Heart right ventricle (tissue), 16 donors: ENCODE measurements at places on chromosomes 6 and 20. TPM values are rescaled to one million over a fixed set of nuclear protein-coding genes. Genes with fewer than 3 reads are reported as not detected.
A peak's percentile ranks its signal among the peaks of the same experiment; 100 is the strongest.

Gene C20orf96
- total RNA-seq, result 4.6 TPM

Gene SCGN
- 0.40 TPM for total RNA-seq

- no peaks in the 10 kb centered on the region for H3K36me3 ChIP-seq
- H3K4me1 ChIP-seq, result no peaks in the 10 kb centered on the region
- no peak for DNase-seq
- no peak overlapping the region for H3K4me3 ChIP-seq
- H3K27ac ChIP-seq, result no peak overlapping the region
- H3K27me3 ChIP-seq, result no peaks in the 10 kb centered on the region
These were observed 56.2 kb upstream of the EDN1 start for GRCh38 chr6:12233693-12234571.

DNA sequence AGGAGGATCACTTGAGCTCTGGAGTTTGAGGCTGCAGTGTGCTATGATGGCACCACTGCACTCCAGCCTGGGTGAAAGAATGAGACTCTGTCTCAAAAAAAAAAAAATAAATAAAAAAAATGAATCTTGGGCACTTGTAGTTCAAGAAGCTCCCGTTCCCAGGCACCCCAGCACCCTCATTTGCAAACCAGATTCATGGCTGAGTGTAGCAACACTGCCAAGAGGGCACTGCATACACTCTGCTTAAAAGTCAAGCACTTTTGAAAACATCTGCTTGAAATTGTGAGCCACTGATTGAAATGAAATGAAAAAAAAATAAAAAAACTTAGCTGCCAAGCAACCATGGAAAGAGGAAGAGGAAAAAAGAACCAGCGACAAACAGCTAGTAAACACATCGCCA, 124.7 kb upstream of the SASH1 start:
- H3K27me3 ChIP-seq, result peaks cover 5% of the 10 kb centered on the region
- no peak overlapping the region for H3K4me3 ChIP-seq
- peak overlapping the region; percentile 55 for H3K27ac ChIP-seq
- H3K36me3 ChIP-seq, result no peaks in the 10 kb centered on the region
- DNase-seq, result no peak
- peaks cover 7% of the 10 kb centered on the region for H3K4me1 ChIP-seq

DNA sequence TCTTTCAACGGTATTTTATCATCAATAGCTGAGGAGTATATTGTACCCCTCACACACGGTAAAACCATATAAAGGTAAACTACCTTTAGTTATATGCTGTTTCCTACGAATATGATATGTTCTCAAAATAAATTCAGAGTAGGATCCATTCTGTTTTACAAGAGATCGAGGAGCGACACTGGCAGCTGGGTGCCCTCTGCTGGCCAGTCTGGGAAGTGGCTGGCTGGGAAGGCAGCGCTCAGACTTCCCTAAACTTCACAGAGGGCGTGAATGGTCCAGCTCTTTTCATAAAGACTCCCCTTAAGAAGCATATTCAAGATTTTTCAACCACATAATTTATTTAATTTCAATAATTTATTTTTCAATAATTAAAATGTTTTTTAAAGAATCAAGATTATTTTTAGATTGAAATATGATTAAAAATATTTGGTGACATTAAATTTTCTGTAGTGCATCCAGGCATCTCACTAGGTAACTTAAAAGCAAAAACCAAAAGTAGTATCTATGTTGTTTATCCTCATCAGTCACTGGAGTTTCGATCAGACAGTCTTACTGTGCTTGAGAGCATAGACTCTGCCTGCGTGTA, 187.5 kb upstream of the PDE10A start:
- no peak overlapping the region for H3K4me3 ChIP-seq
- peaks cover 24% of the 10 kb centered on the region for H3K4me1 ChIP-seq
- H3K36me3 ChIP-seq, result no peaks in the 10 kb centered on the region
- H3K27me3 ChIP-seq, result peaks cover 10% of the 10 kb centered on the region
- no peak overlapping the region for H3K27ac ChIP-seq

DNA sequence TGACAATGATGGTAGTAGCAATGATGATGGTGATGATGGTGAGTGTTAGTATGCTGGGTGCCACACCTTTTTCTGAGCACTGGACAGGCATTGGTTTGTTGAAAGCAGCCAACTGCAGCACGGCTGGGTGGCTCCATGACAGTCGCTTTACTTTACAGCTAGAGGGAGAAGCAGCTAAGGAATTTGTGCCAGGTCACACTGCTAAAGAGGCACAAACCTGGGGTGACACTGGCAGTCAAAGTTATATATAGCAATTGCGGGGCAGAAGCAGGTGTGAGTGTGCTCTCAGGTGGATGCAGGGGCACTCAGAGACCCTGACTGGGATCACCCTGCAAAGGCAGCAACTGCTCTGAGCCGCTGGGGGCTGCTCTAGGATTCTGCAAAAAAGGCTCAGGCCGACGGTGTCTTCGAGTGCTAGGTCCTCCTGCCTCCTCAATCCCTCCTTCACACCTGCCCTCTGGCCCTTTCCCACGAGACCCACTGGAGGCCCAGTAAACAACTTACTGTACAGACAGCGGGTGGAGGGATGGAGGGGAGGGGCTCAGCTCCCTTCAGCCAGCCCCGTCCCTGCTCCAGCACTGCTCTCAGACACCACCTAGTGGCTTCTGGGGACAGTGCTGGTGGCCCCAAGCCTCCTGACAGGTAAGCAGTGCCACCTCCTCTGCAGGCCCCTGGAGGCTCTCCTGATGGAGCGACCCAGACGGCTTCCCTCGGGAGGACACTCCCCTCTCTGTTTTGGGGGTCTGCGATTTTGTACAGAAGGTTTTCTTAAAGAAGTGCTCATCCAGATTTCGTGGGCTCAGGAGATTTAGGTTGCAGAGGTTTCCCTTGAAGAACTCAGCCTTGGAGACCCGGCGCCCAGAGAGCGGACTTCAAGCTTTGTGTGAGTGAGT, 4.4 kb upstream of the RPS21 start:
- peaks cover 31% of the 10 kb centered on the region for H3K4me1 ChIP-seq
- H3K27ac ChIP-seq, result peak overlapping the region; percentile 19
- H3K4me3 ChIP-seq, result no peak overlapping the region
- H3K36me3 ChIP-seq, result no peaks in the 10 kb centered on the region

GRCh38 chr6:69416776-69417175, 380.0 kb downstream of the LMBRD1 start:
- H3K4me3 ChIP-seq, result no peak overlapping the region
- no peaks in the 10 kb centered on the region for H3K27me3 ChIP-seq
- H3K36me3 ChIP-seq, result no peaks in the 10 kb centered on the region
- no peak for DNase-seq
- H3K27ac ChIP-seq, result no peak overlapping the region
- no peaks in the 10 kb centered on the region for H3K4me1 ChIP-seq

- peaks cover 59% of the 10 kb centered on the region for H3K27me3 ChIP-seq
- H3K4me1 ChIP-seq, result no peaks in the 10 kb centered on the region
- H3K36me3 ChIP-seq, result no peaks in the 10 kb centered on the region
- H3K4me3 ChIP-seq, result no peak overlapping the region
These were observed 7.2 kb downstream of the HLA-G start for GRCh38 chr6:29834564-29835436.

GRCh38 chr6:128676456-128676855, 156.1 kb upstream of the PTPRK start:
- no peaks in the 10 kb centered on the region for H3K4me1 ChIP-seq
- DNase-seq, result no peak
- H3K4me3 ChIP-seq, result no peak overlapping the region
- no peaks in the 10 kb centered on the region for H3K36me3 ChIP-seq

DNA sequence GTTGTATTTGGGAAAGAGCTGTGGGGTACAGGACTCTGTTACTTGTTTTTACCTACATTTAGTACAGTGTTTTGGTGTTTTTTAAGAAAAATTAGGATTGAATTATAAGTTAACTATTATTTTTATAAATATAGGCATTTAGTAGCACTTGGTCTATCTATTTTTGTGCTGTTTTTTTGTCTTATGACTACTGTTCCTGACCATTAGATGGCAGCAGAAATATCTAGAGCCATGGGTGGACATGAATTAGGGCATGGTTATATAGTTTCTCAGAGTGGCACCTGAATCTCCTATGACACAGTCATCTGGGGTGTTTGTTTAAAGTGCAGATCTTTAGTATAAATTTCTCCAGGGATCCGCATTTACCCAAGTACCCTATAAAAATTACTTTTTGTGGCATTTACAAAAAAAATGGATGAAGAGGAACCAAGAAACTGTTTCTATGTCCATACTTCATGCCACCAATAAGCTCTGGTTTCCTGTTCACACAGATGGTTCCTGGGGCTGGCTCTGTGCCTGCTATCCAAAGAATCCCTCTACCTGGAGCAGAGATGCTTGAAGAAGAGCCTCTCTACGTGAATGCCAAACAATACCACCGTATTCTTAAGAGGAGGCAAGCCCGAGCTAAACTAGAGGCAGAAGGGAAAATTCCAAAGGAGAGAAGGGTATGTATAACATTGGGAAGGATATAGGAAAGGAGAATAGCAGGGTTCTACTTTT, 19.8 kb downstream of the NFYA start:
- H3K4me3 ChIP-seq, result no peak overlapping the region
- DNase-seq, result no peak
- no peaks in the 10 kb centered on the region for H3K4me1 ChIP-seq
- no peak overlapping the region for H3K27ac ChIP-seq
- H3K36me3 ChIP-seq, result no peaks in the 10 kb centered on the region

- H3K4me1 ChIP-seq, result peaks cover 9% of the 10 kb centered on the region
- no peak overlapping the region for H3K4me3 ChIP-seq
These were observed 326.7 kb downstream of the SYNE1 start for GRCh38 chr6:152310371-152310954.

GRCh38 chr20:13745784-13746183, 38.9 kb downstream of the ESF1 start:
- no peaks in the 10 kb centered on the region for H3K27me3 ChIP-seq
- H3K4me1 ChIP-seq, result no peaks in the 10 kb centered on the region
- peaks cover 30% of the 10 kb centered on the region for H3K36me3 ChIP-seq

GRCh38 chr6:96234444-96234843, 218.7 kb downstream of the FUT9 start:
- no peaks in the 10 kb centered on the region for H3K27me3 ChIP-seq
- DNase-seq, result no peak
- no peak overlapping the region for H3K4me3 ChIP-seq
- no peak overlapping the region for H3K27ac ChIP-seq
- no peaks in the 10 kb centered on the region for H3K36me3 ChIP-seq

- peaks cover 4% of the 10 kb centered on the region for H3K4me1 ChIP-seq
- no peaks in the 10 kb centered on the region for H3K36me3 ChIP-seq
- no peak overlapping the region for H3K4me3 ChIP-seq
- H3K27ac ChIP-seq, result no peak overlapping the region
- no peaks in the 10 kb centered on the region for H3K27me3 ChIP-seq
These were observed 3.5 kb upstream of the PLCG1 start for GRCh38 chr20:41133709-41134361.

- H3K36me3 ChIP-seq, result peaks cover 66% of the 10 kb centered on the region
- H3K4me1 ChIP-seq, result no peaks in the 10 kb centered on the region
- no peak overlapping the region for H3K27ac ChIP-seq
- DNase-seq, result no peak
- H3K4me3 ChIP-seq, result no peak overlapping the region
These were observed 17.8 kb downstream of the TOMM34 start for GRCh38 chr20:44942264-44942973.

DNA sequence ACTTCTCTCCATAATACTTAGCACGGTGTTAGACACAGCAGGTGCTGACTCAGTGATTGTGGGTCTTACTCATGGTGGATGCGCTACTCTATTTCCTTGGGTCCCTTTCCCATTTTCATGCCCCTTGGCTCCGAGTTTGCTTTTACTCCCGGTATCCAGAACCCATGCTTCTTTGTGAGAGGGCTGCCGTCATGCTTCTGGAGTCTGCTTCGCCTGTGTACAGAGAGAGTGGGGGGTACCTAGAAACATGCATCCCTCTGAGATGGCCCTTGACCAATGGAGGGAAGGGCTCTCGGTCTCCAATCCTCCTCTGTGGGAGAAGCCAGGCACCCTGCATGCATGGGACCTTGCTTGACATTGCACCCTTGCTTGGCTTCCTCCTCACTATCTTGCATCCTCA, 160.4 kb downstream of the NRN1 start:
- no peak overlapping the region for H3K4me3 ChIP-seq
- no peak overlapping the region for H3K27ac ChIP-seq
- H3K27me3 ChIP-seq, result peaks cover 13% of the 10 kb centered on the region
- DNase-seq, result no peak
- H3K4me1 ChIP-seq, result no peaks in the 10 kb centered on the region

DNA sequence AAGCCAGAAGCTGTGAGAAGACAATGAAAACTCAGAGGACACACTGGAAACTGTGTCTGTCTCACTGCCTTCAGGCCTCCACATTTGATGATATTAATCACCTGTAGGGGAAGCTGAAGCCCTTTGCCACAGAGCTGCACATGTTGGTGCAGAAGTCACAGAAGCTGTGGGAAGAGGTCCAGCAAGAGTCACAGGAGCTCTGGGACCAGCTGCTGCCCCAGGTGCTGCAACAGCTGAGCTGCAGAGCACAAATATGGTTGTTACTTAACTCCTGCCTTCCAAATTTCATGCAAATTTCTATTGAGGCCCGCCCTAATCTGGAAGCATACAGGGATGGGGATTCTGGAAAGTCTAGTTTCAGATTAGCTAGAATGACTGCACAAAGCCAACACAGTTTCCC, 169.3 kb downstream of the OGFRL1 start:
- H3K4me1 ChIP-seq, result no peaks in the 10 kb centered on the region
- no peaks in the 10 kb centered on the region for H3K27me3 ChIP-seq
- no peaks in the 10 kb centered on the region for H3K36me3 ChIP-seq
- no peak overlapping the region for H3K4me3 ChIP-seq
- DNase-seq, result no peak
- no peak overlapping the region for H3K27ac ChIP-seq

GRCh38 chr6:163356324-163356723, 58.2 kb upstream of the QKI start:
- H3K27me3 ChIP-seq, result no peaks in the 10 kb centered on the region
- DNase-seq, result peak; percentile 72
- peak overlapping the region; percentile 36 for H3K4me3 ChIP-seq
- H3K4me1 ChIP-seq, result peaks cover 48% of the 10 kb centered on the region

DNA sequence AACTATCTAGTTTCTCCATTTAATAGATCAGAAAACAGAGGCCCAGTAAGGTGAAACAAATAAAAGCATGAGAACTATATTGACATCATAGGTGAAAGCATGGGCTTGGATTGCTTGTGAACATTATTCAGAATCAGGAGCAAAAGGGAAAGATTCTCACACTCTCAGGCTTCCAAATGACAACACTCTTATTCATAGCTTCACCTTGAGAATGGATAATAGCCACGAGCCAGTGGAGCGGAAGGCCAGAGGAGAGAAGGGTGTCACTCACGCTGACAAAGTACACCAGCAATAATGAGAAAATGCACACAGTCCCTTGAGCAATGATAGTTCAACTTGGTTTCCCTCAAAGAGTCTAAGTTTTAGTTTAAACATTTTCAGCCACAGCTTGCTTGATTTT, 339.0 kb downstream of the TPBG start:
- H3K36me3 ChIP-seq, result no peaks in the 10 kb centered on the region
- H3K27me3 ChIP-seq, result no peaks in the 10 kb centered on the region
- no peak for DNase-seq
- H3K27ac ChIP-seq, result no peak overlapping the region
